ENCODE measurements at places on chromosomes 5 and 9.

DNA sequence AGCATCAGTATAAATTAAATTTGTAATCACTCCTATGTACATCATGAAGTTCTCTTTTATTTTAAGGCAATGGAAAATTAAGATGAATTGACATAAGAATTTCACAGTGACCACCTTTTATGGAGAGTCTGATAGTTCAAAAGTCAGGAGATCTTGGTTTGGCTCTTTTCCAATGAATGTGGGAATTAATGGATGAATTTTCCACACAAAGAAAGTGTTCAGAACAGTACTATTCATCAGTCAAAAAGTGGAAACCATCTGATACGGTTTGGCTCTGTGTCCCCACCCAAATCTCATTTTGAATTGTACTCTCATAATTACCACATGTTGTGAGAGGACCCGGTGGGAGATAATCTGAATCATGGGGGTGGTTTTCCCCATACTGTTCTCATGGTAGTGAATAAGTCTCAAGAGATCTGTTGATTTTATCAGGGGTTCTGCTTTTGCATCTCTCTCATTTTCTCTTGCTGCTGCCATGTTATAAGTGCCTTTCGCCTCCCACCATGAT, 24.5 kb downstream of the CCDC125 start:
- no peak for DNase-seq

- no peak for DNase-seq
These were observed 96.3 kb upstream of the MEF2C start for GRCh38 chr5:88979244-88979643.

DNA sequence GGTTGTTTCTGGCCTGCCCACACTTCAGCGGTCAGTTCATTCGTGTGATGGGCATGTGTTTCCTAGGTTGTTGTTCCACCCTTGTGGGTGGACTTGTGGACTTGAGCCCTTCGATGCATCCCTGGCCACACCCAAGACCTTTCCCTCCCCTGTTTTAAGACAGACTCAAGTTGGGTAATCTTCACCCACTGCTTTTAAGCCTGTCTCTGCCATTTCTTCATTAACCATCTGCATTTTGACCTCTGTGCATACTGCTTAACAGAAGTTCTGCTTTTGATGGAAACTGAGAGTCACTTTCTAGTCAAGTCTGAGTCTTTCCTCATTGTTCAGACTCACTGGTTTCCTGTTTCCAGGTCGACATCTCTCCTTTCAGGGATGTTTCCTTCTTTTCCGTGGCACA, 233.7 kb downstream of the ARHGEF28 start:
- DNase-seq, result no peak

DNA sequence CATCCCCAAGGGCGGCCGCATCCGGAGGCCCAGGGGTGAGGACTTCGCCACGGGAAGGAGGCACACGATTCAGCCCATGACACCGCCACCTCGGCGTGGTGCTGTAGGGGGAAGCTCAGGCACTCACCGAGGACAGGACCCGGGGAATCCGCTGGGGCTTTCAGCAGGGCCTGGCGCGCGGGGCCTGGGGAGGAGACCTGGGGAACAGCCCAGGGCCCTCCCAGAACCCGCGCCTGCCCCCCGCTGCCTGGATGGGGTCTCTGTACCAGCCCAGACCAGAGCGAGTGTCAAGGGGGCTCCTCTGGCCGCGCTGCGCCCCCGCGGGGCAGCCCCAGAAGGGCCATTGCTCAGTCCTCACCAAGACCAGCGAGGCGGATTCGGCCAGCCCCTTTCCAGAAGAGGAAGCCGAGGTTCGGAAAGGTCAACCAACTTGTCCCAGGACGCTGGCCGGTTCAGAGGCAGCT, 12.8 kb downstream of the COL23A1 start:
- DNase-seq, result no peak

- no peak for DNase-seq
These were observed 122.4 kb upstream of the PRDM9 start for GRCh38 chr5:23385036-23385435.

GRCh38 chr5:178267876-178268275, 35.3 kb upstream of the PHYKPL start:
- no peak for DNase-seq

DNA sequence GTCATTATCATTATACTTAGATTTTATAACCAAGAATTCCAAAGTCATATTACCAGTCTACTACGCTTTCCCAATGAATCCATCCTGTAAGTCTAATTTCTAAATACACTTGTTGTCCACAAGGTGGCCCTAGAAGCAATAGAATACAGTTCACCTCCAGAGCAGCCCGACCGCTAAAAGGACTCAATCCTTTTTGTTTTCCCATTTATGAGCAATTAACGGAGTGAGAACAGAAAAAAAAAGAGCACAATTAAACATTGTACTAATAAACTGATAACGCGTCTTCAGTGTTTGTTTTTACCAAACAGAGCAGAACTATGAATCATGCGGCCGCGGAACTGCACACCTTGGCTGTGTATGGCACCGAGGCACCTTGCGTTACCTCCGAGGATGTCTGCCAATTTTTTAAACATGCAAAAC, 160.7 kb upstream of the DAPK1 start:
- DNase-seq, result no peak

- DNase-seq, result no peak
These were observed 253.1 kb upstream of the PANK3 start for GRCh38 chr5:168832308-168832707.

GRCh38 chr9:86767373-86767772, 179.9 kb downstream of the GAS1 start:
- DNase-seq, result no peak

- no peak for DNase-seq
These were observed 53.7 kb downstream of the LMX1B start for GRCh38 chr9:126667190-126668055.

GRCh38 chr5:125408448-125409233, 662.2 kb upstream of the ZNF608 start:
- no peak for DNase-seq

DNA sequence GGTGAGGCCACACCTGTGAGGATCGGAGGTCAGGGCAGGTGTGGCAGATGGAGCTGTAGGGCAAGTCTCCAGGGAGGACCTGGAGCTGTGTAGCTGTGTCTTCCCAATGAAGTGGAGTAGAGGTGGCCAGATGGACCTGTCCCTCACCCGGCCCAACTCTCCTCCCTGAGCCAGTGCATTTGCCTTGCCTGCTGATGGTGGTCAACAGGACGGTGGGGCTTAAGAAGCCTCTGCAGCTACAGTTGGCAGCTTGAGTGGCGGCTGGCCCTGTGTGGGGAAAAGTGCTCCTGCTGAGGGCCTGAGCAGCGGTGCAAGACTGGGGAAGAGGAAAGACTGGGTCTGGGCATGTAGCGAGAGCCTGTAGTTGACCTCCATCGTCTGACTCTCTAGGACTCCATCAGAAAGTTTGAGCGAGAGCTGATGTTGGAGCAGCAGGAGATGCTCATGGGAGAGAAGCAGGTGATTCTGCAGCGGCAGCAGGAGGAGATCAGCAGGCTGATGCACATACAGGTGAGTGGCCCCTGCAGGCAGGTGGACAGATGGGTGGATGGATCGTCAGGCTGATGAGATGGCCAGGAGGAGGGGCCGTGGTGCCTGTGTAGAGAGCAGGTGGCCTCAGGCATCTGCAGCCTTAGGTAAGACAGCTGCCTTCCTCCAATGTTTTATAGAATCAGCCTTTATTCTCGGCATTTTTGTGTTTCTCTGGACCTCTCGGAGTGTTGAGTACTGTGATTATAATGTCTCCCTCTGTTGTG, 24.9 kb downstream of the PITX1 start:
- no peak for DNase-seq

GRCh38 chr5:98774192-98775033, 950 bp downstream of the RGMB start:
- no peak for DNase-seq

- no peak for DNase-seq
These were observed 30.7 kb upstream of the LPCAT1 start for GRCh38 chr5:1554410-1554967.

DNA sequence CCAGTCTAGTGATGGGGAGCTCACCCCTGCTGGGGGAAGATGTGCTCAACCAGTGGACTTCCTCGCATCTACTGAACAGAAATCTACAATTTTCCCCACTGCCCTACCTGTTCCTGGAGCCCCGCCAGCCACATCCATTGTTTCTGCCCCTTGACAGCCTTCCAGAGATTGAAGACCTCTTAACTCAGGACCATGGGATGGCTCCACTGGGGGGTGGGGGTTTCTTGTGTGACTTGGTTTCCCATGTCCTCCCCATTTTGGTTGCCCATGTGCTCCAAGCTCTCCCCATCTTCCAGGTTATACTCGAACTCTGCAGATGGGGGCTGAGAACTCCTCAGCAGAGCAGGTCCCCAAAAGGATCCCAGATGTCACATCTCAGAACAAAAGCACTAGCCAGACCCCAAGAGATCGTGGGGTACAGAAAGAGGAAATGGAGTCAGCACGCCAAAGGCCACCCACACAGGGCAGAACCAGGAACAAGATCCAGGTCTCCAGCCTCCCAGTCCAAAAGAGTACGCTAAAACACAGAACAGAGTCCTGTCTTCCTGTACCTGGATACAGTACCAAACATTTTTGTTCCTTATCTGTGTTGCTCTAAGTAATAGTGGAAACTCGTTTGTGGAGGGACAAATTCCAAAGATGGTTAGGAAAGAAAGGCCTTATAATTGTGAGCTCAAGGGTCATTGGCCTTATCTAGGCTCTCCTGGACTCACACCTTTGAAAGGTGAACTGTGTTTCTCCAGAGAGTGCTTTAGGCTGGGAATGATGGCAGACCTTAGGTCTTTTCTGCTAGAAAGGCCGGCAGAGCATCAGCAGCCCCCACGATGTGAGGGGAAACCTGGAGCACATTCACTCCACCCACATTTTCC, 15.8 kb downstream of the CORO2A start:
- DNase-seq, result no peak

DNA sequence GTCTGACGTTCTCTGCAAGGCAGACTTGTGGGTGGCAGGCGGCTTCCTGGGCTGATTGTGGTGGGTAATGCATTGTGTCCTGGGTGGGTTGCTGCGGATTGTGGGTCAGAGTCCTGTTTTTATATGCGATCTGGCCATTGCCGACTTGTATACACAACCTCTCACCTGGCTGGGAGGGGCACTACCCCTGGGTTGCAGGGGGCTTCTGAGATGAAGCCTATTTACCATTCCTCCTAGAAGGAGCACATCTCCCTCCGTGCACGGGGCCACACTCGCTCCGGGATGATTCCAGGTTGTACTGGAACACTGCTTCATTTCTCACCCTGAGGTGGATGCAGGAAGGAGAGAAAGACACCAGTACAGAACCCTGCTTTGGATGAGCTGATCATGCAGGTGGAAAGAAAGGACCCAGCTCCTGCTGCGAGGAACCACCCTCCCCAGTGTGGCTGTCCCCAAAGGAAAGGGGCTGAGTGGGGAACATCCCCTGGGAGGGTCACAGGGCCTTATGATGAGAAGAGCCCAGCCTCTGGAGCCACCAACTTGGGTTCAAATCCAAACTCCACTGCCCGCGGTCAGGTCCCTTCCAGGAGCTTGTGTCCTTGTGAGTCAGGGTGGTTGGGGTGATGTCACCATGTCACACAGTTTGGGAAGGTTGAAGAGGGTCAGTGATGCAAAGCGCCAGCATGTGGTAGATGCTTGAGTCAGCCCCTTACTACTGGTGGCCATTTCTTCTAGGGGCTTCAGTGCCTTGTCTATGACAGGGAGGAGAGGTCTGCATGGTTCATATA, 151.8 kb upstream of the COL5A1 start:
- no peak for DNase-seq

DNA sequence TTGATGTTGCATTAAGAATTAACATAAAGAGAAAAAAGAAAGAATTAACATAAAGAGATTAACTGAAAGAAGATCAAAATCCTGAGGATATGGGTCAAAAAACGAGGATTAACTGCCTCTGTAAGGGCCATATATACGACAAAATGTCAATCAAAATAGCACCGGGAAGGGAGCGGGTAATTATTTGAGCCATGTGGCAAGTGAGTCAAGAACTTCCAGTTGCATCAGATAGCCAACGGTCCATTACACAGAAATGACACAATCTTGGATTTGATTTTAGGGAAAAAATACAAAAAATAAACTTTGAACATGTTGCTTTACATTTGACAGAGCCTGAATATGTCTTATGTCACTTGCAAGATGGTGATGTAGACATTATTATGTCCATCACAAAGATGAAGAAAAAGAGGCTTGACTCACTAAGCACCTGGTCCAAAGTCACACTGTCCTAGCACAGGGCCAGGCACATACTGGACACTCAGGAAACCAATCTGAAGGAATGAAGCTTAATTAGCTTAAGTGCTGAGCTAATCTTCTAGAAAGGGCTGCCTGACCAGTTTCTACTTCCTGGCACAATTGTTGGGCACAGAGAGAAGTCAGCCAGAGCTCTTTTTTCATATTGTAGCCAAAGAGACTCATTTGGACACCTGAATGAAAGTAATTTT, 273.2 kb upstream of the PAPPA start:
- no peak for DNase-seq

GRCh38 chr9:27408482-27408881, 111.5 kb upstream of the EQTN start:
- DNase-seq, result no peak

GRCh38 chr5:168486136-168486879, at the start of gene RARS1:
Gene RARS1, plus strand, starts transcription at chr5:168486471. Its CDS starts 28 bp downstream, at chr5:168486499.
- DNase-seq, result peak; percentile 60

DNA sequence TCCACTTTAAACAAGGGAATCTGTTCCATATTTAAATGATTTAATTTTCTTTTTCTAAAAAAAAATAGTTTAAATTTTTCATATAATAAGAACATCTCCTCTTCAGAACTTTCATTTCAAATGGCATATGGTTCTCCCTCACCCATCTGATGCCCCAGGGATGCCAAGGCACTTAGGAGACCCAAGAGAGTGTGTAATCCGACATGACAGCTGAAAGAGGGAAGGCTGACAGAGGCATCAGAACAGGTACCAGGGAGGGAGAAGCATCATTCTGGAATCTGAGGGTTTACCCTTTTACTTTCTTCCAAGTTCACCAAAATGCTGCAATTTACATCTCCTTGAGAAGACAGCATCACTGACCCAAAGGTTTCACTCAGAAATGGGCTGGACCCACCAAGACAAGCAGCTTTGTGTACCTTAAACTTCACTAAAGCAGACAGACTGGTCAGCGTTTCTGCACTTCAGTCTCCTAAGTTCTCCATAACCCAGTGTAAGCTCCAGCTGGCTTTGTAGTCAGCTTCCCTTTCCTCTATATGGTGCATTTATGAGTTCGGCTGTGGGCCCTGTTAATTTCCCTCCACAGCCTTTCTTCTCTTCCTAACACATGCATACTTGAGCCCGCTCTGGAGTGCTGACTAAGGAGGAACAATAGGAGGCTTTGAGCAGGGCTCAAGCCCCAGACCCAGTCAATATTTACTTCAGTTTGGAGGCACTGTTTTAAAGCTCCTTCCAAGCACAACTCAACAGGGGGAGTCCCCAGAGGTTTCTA, 17.7 kb downstream of the EFNA5 start:
- DNase-seq, result no peak

- DNase-seq, result no peak
These were observed 13.6 kb downstream of the ITGA1 start for GRCh38 chr5:52801329-52801728.

DNA sequence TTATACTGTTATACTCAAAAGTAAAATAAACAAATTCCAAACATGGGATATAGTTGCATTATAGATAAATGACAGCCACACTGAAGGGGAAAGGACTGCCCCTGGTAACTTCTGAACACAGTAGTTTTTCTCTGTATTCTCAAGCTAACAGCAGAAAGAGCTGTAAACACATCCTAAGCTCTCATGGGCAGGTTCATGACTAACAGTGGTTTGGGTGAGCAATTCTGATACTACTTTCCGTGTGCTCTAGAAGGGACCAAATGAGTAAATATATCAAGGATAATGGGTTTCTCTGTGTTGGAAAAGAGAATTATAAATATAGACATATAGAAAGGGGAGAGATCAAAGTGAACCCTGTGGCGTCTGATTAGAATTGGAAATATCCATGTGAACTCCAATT, 2.2 kb upstream of the LCN6 start:
- no peak for DNase-seq

- no peak for DNase-seq
These were observed 276.7 kb upstream of the ADRA1B start for GRCh38 chr5:159639590-159639989.

Data from cortex of kidney (tissue), 1 donor.